ENCODE measurements at places on chromosomes 2 and 18.
A peak's percentile ranks its signal among the peaks of the same experiment; 100 is the strongest.

DNA sequence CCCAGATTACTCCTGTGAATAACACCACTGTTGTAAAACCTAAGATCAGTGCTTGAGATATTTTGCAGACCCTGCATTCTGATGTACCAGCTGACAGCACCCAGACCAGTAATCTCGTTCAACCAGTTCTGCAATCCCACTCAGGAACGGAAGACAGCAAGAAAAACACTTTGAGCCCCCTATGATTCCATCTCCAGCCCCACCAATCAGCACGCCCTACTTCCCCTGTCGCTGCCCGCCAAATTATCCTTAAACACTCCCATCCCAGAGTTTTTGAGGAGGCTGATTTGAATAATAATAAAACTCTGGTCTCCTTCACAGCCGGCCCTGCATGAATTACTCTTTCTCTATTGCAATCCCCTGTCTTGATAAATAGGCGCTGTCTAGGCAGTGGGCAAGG is 173.9 kb upstream of the CDH2 start:
- DNase-seq: no peak

DNA sequence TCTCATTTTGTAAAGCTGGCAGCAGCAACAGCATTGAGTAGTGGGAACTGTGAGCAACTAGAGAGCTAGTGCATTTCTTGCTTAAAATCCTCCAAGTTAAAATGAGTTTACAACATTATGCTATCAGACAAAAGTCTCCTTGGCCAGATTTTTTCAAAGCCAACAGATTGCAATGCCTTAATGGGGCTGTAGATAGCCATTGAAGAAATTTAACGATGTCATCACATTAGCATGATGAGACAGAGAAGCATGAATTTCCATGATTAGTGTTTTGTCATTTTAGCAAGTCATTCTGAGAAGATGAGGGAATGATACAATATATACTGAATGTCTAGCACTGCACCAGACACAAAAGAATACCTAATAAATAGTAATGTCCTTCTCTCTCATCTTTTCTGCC is 307.5 kb upstream of the REG3G start:
- DNase-seq: no peak

GRCh38 chr2:217440000-217440399 is 562.8 kb downstream of the TNS1 start:
- no peak for DNase-seq

DNA sequence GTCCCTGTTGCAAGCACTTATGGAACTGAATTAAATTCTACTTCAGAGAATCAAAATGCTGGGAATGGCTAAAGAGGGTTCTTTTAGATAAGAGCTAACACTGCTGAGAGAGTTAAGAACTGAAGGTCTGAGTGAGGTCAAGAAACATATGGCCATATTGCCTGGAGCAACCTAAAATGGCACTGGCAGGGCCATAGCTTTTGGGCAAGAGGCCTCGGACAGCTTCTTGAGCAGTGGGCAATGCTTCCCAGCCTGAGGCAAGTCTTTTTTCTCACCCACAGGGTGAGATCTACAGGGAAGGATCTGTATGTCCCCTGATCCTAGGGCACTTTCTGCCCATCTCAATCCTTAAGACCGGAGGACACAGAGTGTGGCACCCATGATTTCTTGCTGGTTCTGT is 244.6 kb upstream of the NT5C1B start:
- DNase-seq: no peak

DNA sequence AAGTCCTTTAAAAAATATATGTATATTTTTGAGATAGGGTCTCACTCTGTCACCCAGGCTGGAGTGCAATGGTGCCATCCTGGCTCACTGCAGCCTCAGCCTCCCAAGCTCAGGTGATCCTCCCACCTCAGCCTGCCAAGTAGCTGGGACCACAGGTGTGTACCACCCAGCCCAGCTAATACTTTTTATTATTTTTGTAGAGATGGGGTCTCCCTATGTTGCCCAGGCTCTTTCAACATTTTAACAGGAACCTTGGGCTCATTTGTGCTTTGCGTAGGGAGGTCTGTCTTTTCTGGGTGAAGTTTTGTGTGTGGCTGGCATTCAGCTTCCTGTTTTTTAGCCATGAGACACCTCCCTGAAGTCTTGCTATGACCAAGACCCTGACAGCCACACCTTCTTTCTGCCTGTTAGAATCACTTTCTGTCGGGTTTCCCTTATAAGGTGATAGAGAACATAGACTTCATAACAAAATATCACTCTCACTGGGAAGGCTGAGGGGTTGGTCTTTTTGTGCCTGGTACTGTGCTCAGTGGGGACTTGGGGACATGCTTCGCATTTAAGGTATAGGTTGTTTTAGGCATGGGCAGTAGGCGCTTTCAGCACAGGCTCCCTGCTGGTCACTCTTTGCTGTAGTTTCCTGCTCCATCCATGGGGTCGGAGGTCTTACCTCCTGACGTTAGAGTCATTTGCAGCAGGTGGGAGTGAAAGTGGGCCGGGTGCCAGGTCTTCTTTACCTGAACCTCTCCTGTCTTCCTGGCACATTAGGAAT is 3.4 kb downstream of the RAB31 start:
- DNase-seq: no peak

GRCh38 chr2:179263446-179264367 is 925 bp downstream of the SESTD1 start:
- DNase-seq: peak; percentile 31

GRCh38 chr2:14148216-14148615 is 484.3 kb upstream of the LRATD1 start:
- DNase-seq: no peak

DNA sequence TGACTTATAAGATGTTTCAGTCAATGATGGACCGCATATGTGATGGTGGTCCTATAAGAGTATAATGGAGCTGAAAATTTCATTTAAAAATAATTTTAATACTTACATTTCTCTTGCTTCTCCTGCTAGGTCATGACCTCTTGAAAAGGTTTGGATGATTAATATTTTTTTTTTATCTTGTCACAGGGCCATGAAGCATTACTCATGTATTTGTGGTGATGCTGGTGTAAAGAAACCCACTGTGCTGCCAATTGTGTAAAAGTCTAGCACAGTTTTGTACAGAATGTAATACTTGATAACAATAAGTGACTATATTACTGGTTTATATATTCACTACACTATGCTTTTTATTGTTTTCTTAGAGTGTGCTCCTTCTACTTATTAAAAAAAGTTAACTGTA is 124.2 kb upstream of the CELF4 start:
- DNase-seq: no peak

DNA sequence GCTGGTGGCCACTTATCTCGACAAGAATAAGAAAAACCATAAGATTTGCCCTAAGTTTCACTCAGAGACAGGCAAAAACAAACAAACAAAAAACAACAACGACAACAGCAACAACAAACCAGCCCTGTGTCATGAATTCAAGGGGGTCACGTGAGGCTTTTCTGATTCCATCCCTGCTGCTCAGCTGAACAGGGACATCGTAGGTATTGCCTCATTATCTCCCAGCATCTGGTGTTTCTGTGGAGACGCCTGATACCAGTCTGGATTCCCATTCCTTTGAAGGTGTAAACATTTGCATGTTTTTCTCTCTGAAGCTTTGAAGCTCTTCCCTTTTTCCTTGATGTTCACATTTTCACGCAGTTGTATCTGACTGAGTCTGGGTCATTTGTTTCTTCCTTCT is 117.4 kb downstream of the KCNF1 start:
- DNase-seq: no peak

- no peak for DNase-seq
Observed at GRCh38 chr2:84705858-84706257, 175.0 kb downstream of the TRABD2A start.
